Sciatic nerve (tissue), 2 donors: ENCODE measurements at places on chromosomes 2 and 18.

DNA sequence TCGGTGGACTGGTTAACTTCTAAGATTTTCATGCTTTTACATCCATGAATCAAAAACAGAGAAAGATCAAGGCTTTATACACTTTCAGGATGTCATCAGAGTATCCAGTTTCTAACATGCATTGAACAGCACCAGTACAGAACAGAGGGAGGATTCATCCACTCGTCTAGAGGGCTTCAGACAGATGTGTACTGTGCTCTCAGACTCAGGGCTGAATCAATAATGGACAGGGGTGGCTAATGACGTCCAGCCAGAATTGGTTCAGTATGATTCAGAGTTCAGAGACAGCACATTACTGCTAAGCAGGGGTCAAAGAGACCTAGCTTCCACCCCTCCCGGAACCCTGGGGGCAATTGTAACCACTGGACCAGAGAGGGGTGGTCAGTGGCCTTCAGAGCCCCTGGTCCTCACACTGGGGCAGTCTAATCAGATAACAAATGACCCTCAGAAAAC lies 37.3 kb downstream of the RNU4ATAC start:
- no peak for DNase-seq

- no peak for DNase-seq
Measured at GRCh38 chr2:8094526-8094925, 587.3 kb upstream of the ID2 start.

- no peak for DNase-seq
Measured at GRCh38 chr2:226508683-226509082, 290.9 kb downstream of the IRS1 start.

DNA sequence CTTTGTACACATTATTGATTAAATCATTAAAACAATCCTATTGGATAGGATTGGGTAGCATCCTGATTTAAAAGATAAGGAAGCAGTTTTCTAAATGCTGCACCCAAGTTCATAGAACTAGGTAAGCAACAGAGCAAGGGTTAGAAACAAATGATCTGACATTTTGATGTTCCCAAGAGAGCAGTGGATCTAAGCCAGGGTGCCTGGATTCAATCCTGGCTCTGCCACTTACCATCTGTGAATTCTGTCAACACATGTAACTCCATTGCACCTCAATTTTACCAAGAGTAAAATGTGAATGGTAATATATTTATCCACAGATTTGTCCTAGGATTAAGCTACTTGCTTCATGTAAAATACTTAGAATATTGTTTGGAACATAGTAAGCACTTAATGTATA lies 982.6 kb upstream of the FANCL start:
- no peak for DNase-seq

DNA sequence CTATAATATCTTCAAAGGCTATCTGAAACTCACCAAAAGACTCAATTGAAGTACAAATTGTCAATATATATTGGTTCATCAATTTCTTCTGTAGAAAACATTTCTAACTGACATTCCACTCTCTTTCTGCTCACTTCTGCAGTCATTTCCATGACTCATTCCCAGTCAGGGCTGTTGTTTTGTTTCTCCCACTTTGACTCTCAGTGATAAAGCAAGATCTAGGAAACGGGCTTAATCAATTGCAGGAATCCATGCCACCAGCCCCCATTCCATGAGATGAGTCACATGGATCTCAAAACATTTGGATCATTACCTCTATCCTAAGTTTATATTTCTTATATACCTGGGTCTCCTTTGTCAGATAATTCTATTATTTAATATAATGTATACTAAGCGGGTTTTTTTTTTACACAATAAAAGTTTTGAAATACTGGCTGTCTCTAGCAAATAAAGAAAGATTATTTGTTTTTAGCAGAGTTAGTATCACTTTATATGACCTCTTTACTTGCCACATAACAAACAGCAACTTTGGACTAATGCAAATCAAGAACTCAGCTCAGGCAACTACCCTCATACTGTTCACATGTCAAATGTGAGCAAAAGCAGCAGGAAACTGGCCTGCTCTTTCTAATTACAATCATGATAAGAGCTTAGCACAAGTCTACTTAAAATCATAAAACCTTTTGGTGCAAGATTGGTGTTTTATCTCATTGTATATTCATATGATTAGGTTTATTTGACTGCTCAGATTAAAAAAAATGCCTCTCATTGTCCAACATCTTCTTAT lies 251.1 kb upstream of the PIK3C3 start:
- DNase-seq: no peak

- no peak for DNase-seq
Measured at GRCh38 chr18:45081566-45082181, 401.0 kb downstream of the SETBP1 start.

GRCh38 chr2:203673933-203674332 lies 32.5 kb upstream of the CD28 start:
- no peak for DNase-seq

DNA sequence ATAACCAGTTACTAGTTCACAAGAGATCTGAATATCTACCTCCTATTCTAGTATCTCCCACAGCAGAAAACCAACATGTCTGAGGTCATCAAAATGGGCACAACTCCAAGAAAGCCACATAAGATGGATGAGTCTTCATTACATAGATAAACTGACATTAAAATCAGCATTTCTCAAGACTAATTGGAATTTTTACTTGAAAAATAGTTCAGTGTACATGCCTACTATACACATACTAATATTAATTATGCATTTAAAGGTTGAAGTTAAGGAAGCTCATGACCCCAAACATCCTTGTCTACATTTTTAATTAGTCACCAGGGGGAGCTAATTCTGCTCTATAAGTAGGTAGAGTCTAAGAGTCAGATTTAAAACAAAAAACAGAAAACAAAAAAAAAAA lies 41.9 kb downstream of the ZNF521 start:
- DNase-seq: no peak

GRCh38 chr2:201908901-201909300 lies 102.6 kb downstream of the CDK15 start:
- no peak for DNase-seq

DNA sequence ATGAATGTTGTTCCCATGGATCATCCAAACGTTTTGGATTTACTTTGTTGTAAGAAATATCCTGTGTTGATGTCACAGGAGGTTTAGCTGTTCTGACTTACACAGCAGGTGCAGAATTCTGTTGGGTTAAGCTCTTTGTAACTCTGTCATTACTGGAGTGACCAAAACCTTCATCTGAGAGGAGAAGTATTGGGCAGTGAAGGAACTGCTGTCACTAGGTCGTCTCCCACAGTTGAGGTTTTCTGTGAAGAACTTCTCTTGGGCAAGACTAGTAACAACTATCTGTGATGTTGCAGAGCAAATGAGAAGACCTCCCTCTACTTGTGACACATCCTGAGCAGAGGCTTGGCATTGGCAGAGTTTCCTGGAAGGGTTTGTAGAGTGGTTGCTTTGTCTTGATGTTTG lies 2.9 kb downstream of the SPTBN1 start:
- no peak for DNase-seq

DNA sequence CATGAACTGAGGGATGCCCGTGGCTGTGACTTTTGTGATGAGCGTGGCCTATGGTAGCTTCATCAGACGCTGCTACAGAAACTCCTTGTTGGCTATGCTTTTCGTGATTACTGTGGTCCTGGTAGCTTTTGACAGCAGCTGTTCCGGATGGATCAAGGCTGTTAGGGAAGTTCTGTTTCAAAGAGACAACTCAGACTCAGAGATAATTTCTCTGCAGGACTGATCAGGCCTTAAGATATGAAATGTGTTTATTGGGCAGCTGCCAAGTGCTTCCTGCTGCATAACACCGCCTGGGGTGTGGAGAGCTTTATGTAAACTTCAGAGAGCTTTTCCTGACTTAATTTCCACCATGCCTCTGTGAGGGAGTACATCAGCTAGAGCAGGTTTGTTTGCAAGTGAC lies 243.8 kb downstream of the TSN start:
- DNase-seq: no peak

DNA sequence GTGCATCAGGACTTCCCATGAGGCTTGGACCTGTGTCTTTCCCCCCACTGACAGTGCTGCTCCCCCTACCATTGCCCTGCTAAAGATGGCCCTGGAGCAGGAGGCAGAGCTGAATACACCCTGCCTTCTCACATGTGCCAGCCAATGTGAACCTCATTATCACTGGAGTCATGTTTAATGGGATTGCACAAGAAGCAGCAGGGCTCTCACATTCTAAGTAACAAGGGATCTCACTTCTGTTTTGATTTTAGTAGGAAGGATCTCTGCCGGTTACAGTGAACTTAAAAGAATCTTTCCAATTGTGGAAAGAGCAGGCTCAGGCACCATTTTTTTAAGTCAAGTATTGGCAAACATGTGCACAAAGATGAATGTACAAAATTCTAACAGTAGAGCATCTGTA lies 322.1 kb upstream of the MEX3C start:
- DNase-seq: no peak

DNA sequence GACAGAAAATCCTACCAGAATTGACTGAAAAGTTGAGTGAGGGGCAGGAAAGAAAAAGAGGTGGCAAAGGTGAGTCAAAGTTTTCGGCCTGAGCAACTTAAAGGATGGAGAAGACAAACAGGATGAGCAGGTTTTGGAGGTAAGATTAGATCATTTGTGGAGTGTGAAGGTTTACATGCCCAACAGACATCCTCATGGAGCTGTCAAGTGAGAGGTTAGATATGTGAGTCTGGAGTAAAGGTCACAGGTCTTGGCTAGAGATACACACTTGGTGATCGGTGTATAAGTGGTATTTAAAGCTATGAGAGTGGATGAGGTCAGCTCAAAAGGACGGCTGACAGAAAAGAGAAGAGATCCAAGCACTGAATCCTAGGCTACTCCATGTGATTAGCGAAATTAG lies 11.1 kb upstream of the MYL12A start:
- DNase-seq: no peak

DNA sequence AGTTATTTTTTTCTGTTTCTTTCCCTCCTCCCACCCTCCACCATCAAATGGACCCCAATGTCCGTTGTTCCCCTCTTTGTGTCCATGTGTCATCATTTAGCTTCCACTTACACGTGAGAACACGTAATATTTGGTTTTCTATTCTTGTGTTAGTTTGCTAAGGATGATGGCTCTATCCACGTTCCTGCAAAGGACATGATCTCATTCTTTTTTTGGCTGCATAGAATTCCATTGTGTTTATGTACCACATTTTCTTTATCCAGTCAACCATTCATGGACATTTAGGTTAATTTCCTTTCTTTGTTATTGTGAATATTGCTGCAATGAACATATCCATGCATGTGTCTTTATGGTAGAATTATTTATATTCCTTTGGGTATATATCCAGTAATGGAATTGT lies 91.3 kb upstream of the TNP1 start:
- no peak for DNase-seq

- no peak for DNase-seq
Measured at GRCh38 chr2:236452238-236452637, 117.4 kb upstream of the ACKR3 start.

- DNase-seq: no peak
Measured at GRCh38 chr2:53381271-53381670, 386.3 kb upstream of the CHAC2 start.

DNA sequence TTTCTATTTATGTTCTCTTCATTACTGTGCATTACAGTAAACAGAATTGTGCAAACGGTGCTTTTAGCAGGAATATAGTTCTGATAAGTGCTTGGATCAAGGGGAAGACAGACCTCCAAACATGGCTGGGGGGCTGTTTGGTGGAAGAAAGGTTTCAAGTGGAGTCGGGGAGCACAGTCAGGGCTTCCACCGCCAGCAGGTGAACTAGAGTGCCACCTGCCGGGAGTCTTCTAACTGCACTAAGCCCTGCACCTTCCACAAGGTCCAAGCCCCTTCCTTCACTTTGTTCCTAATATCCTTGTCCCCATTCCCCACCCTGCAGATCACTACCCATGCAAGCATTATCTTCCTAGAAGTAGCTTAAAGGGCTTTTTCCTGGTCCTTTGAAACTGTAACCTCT lies 11.1 kb downstream of the ONECUT2 start:
- DNase-seq: no peak

DNA sequence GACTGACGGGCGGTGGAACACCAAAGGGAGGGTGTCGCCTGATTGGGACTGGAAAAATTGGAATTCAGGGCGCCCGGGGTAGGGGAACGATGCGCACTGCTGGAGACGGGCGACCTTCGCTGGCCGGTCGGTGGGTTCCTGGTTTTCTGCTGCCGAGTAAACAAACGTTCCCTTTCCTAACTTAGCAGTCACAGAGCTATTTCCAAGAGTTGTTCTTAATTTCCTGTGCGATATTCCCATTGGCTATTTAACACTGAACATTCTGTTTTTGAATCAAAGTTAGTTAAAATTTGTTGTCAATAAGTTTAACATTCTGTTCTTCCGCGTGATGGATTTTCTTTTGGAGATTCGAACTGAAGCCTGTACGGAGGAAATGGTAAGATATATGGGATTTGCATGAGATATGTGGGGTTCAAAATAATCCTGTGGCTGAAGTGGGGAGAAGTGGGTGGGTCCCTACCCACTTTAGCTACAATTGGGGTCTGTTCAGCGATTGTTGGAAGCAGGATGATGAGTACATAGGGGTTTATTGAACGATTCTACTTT lies 862 bp downstream of the C18orf54 start:
- no peak for DNase-seq

DNA sequence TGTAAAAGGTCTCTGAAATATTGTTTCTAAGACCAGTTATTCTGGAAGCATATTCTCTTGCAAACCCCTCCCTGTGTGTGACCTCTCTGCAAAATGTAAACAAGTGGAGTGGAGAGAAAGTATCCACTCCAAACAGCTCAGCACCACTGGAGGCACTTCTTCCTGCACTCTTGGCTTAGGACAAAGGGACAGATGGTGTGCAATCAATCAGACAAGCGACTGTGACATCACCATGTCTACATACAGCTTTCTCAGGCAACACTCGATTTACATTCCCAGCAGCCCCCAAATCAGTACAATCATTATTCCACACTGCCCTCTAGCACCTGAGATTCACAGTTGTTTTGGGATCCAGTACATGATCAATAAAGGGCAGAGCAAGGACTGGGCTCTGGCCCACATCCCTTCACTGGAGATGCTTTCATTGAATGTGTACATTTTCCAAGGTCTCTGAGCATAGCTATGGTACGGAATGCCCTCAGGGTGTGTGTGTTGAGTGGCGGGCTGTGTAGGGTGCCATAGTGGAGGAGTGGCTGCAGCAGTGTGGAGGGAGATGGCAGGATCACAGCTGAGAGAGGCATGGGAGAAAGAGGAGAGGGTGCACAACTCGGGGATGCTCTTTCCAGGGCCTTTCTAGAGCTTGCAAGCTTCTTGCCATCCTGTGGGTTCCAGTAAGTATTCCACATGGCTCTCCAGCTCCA lies 311.8 kb upstream of the ST6GAL2 start:
- no peak for DNase-seq

DNA sequence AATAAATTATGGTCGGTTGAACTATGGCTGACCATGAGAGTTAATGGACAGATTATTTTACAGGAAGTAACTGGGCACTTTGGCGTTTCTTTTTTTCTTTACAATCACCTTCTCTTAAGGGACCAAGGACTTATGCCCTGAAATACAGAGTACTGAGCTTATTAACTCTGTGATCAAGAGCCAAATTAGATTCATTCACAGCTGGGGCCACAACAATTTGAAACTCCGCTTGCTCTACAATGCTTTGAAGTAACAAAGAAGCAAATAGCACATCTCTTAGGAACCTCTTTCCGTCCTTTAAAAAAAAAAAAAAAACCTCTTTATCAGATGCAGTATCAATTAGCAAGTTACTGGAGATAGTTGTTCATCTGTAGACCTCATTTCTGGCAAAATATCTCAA lies 112.0 kb downstream of the LYPD6 start:
- DNase-seq: no peak
